GM23338 (cell line): ENCODE measurements at places on chromosomes 2 and 18. TPM values are rescaled to one million over a fixed set of nuclear protein-coding genes. Genes with fewer than 3 reads are reported as not detected.
A peak's percentile ranks its signal among the peaks of the same experiment; 100 is the strongest.

Gene SLC5A7
- total RNA-seq, result 0.08 and 0.17 TPM in 2 replicates

DNA sequence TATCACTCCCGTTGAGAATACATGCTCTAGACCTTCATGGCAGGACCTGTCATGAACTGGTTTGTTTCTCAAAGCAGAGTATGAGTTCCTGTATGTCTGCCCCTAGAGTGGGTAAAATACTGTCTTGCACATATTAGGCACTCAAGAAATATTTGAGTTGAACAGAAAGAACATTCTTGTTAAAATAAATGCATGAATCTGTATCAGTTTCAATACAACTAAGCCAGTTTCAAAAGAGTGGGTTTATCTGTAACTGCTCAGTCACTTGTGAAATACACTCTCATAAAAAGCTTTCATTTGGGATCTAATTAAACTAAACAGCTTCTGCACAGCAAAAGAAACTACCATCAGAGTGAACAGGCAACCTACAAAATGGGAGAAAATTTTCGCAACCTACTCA is 69.2 kb downstream of the RFTN2 start:
- no peak for DNase-seq

GRCh38 chr2:225353579-225354085 is 45.9 kb upstream of the NYAP2 start:
- no peak for DNase-seq

DNA sequence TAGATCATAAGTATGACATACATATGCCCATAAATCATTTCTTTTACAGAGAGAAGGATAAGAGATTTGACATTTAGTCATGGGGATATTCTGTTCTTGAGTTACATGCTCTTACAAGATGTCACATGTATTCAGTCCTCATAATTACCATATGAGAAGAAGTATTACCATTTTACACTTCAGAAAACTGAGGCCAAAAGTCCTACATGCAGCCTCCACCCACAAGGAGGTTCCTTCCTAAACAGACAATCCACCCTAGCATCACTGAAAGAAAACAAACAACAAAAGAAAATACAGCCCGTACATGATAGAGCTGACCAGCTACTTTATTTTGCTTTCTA is 335.1 kb downstream of the SETBP1 start:
- no peak for DNase-seq

GRCh38 chr2:205405752-205406151 is 276.5 kb upstream of the NRP2 start:
- DNase-seq, result no peak

DNA sequence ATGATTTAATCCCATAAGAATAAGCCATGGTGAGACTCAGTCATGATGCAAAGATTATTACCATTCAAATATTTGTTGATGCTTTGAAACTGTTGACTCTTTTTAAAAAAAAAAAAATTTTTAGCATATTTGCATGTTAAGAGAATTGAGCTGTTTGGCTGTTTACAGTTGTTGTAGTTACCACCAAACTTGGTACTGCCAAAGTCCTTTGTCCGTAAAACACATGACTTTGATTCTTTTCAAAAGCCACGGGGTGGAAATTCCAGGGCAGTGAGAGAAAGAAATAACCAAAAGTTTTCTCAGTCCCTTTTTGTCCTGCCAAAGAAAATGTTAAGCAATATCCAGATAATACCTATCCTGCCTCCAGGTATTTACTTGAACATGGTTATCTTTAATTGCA is 474.8 kb downstream of the METTL4 start:
- peak; percentile 55 for DNase-seq
